ENCODE measurements at places on chromosomes 3 and 15.

GRCh38 chr3:60160111-60160821 is 1091.0 kb downstream of the FHIT start:
- no peak for DNase-seq

DNA sequence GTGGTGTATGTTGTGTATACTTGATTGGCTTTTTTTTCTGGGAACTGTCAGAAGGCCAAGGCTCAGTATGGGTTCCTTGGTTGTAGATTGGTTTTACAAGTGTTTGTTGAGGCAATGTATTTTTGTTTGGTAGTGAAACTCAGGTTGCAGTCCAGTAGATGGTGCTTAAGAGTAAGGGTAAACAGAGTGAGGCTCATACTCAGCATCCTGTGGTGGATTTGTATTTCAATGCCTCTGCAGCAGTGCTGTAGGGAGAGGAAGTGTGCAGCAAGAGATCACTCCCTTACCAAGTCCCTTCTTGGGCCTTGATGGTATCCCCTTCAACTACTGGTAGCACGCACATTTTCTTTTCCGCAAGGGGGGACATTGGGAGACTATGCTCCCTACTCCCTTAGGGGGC is 428.5 kb upstream of the CNTN3 start:
- DNase-seq = no peak

GRCh38 chr15:72936237-72936636 is 116.0 kb upstream of the NEO1 start:
- DNase-seq = no peak

- peak; percentile 84 for DNase-seq
These were observed 53.8 kb upstream of the CORO2B start for GRCh38 chr15:68524753-68525584.

DNA sequence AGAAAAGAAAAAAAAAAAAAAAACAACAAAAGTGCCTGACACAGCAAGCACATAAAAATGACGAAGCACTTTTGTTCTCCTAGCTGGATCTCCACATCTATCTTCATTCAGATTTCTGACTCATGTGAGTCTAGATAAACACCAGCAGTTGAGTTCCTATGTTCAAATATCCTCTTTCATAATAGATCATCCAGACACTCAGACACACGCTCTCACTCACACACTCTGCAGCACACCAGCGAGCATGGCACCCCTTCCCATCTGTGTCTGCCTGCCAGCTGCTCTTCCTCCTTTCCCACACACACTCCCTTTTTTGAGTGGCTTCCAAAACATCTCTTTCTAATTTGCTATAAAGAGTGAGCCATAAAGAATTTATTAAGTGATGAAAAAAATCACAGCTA is 19.8 kb upstream of the CELF6 start:
- peak; percentile 98 for DNase-seq

DNA sequence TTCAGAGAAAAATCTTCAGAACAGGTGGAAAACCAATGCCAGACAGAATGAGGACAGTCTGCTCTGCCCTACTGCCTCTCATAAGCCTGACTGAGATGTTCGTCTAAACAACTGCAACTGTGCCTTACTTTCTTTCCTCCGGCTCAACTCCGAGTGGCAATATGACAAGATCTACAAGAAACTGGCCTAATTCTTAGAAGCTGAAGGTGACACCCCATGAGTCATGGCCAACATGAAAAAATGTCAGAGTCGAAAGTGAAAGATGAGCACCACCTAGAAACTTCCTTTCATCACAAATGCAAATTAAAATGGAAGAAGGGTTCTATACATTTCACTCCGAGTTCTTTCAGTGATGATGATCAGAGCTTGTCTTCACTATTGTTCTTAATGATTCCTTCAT is 12.9 kb downstream of the PCYT1A start:
- DNase-seq = no peak

DNA sequence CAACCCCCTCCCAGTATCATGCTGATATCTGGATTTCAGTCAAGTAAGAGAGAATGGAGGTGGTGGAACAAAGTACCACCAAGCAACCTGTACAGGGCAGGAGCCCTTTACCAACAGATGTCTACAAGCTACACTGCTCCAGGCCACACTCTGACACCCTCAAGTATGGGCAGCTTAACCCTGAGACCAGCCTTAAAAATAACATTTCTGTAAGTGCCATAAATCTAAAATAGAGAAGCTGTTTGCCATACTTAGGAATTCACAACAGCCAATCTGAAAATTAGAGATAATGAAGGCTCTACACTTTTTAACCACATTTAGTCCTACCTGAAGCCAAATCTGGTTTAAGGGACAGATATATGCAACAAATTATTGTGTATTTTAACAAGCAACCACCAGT is 59.7 kb downstream of the C3orf70 start:
- no peak for DNase-seq

DNA sequence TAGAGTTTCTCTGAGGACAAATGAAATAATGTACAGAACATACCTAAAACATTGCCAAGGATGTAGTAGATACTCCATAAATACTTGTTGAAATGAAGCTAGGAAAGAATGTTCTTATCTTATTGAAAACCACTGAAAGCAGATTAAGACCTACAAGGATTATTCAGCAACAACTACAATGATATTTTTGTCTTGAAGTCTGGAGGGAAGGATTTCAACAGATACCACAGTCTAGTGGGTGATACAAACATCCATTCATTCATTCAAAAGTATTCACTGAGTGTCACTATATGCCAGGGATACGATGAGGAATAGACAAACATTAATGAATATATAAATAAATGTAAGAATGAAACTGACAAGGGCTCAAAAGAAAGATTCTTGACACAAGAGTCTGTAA is 74.7 kb upstream of the THBS1 start:
- no peak for DNase-seq

DNA sequence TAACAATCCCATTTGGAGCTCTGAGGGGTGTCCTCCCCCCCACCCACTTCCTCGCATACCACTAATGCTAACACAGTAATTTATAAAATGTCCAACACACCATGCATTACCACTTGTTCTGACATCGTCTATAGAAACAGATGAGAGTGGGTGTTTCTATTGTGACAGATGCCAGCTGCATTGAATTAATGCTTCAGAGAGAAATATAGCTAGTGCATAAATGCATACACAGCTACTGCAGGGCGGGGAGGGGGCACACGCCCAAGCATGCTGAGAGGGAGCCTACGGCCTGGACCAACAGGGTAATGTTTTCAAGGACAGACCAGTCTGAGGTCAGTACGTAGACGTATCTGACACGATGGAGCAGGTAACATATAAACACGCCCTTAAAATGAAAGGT is 106.0 kb upstream of the FEZF2 start:
- no peak for DNase-seq

DNA sequence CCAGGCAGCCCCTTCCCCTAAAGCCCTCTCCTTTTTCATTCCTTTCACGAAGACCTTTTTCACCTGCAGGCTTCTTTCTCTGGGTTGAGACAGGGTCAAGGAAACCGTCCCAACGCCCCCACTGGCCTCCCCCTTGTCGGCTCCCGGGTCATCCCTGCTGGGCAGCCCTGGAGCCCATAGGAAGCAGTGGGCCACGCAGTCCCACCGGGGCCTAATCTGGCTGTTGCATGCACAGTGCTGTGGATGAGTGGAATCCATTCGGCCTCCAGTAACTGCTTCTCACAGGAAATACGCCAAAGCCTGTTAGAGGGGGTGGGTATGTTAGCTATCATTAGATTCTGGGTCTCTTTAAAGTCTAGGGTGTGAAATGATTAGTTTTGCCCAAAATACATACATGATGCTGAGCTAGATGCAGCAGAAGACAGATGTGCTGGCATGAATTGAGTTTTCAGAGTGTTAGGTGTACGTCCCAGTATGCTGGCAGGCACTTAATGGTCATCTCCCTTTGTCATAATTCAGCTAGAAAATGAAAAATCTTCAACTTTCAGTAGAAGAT is 16.6 kb downstream of the LYSMD4 start:
- DNase-seq = no peak

GRCh38 chr3:122977746-122978466 is 49.7 kb downstream of the SEMA5B start:
- DNase-seq = no peak

DNA sequence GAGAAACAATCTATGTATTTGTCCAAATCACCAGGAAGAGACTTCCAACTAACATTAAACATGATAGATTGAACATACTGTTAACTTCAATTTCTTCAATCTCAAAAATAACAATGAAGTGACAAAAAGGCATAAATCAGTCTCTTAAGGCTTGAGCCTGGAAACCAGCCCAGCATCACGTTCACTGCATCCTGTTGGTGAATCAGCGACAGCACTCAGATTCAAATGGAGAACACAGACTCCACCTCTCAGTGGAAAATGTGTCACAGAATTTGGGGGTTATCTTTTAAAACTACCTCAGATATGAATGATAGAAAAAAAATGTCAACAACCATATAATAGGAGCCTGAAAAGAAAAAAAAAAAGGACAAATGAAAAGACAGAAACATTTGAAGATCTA is 212.0 kb downstream of the MINAR1 start:
- DNase-seq = peak; percentile 41

DNA sequence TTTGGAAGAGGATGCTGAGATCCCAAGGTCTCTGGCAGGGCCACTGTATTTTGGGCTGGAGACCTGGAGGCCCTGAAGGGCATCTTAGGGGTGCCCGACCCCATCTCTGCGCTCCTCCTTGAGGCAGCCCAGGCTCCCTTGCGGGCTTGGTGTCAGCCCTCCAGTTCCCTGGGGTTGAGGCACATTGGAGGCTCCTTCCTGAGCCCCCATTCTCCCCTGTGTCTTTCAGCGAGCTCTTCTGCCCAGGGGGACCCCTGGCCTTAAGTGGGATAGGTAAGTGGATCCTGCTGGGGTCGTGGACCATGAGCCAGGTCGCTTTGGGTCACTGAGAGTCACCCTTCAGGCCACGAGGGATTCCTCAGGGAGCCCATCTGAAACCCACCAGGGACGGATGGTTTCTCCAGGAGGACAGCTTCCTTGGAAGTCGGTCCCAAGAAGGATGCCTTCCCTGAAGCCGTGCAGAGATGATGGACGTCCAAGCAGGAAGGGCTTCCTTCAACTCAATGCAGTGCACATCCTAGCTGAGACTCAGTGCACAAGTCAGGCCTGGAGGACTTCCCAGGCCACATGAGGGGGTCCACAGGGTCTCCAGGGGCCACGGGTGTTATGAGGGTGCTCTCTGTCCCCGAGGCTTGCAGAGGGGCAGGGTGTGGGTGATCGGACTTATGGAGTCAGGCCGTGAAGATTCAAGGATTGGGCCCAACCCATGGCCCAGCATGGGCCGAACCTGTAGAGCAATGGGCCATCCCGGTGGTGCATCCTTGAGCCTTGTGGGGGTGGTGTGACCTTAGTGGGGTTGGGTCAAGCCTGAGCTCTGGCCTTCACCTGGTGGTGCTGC is 224.3 kb downstream of the SNRPN start:
- no peak for DNase-seq

DNA sequence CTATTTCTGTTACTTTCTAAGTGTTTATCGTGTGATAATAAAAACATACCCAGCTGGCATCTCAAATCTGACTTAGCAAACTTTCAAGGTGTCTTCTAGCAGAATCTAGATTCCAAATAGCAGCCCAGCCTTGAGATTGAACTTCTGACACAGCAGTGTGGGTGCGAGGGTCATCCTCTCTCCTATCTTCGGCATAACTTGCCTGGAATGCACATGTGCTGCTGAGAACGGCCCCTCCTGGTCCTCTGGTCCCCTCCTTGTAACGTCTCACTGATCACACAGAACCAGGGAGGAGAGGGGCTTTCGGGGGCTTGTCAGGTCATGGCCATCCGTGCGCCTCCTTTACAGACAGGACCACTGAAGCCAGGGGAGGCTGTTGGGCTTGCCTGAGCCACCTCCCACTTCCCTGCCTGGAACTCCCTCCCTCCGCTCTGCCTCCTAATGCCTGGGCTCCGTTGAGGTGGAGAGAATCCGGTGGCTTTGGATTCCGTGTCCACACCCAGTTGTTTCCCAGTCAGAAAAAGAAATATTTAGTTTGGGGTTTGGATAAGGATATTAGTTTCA is 344.4 kb upstream of the C2CD4B start:
- no peak for DNase-seq
